ENCODE measurements at places on chromosomes 6 and 20. TPM values are rescaled to one million over a fixed set of nuclear protein-coding genes. Genes with fewer than 3 reads are reported as not detected.

GRCh38 chr6:82030301-82030700 lies 217.2 kb downstream of the IBTK start:
- no peak for DNase-seq

- DNase-seq, result no peak
Measured at GRCh38 chr6:169935348-169935718, 183.9 kb downstream of the ERMARD start.

DNA sequence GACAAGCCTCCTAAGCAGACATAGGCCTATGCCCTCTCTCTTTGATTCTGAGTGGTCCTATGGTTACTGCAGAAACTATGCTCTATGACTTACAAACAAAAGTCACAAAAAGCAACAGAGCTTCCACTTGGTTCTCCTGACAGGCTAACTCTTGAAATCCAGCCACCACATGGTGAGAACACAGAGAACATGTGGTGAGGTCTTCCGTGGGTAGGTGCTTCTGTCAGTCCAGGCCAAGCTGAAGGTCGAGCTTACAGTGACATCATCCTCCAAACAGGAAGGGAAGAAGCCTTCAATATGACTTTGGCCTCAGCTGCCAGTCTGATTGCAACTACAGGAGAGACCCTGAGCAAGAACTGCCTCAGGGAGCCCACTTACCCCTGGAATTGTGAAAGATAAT lies 265.5 kb downstream of the TBX18 start:
- no peak for DNase-seq

The RBM12 gene
- total RNA-seq, result 45.3 TPM

DNA sequence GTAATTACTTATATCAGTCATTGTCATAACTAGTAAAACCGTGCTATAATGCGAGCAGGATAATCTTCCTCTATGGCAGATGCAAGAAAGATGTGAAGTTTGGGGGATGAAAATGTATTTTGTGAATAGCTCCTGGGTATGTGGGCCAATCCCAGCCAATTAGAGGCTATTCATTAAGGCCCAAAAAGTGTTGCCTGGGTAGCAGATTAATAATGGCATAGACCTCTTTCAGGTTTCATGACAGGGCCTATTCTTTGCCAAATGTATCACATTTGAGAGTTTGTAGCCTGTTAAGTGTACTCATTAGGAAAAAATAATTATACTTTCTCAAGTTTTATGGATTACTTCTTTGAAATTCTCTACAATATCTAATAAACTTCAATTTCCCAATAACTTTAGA lies 199.2 kb upstream of the POU3F2 start:
- no peak for DNase-seq
